Left lung (tissue), 14 donors: ENCODE measurements at places on chromosomes 1 and 21. TPM values are rescaled to one million over a fixed set of nuclear protein-coding genes. Genes with fewer than 3 reads are reported as not detected.
A peak's percentile ranks its signal among the peaks of the same experiment; 100 is the strongest.

GRCh38 chr1:33045814-33046213 lies 9.1 kb upstream of the AK2 start:
- H3K27me3 ChIP-seq = no peaks in the 10 kb centered on the region
- no peaks in the 10 kb centered on the region for H3K36me3 ChIP-seq
- no peak for DNase-seq
- H3K27ac ChIP-seq = no peak overlapping the region

DNA sequence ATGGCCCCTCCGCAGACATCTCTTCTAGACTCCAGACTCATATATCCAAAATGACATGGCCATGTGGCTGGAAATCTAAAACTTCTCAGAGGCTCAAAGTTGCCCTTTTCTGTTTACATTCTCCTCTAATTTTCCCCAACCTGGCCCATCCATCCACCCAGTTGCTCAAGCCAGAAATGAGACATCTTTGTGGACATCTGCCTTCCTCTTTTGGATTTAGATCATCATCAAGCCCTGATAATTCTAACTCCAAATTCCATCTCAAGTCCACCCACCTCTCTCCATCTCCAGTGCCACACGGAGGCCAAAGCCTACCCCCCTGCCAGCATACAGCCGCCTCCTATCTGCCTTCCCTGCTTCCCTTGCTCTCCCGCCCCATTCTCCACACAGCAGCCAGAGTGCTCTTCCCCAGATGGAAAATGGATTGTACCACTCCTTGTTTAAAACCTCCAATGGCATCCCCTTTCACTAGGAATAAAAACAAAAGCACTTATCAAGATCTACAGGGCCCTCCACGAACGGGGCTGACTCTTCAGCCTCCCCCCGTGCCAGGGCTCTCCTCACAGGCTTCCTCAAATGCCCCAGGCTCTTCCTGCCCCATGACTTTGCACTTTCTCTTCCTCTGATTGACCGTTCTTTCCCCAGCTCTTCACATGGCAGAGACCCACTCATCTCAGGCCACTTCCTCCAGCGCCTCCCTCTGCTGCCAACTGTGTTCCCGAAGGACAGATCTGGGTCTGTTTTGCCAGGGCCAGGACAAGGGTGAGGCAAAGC lies 40.1 kb downstream of the SYT6 start:
- H3K4me3 ChIP-seq = no peak overlapping the region
- H3K4me1 ChIP-seq = no peaks in the 10 kb centered on the region
- no peak for DNase-seq
- H3K36me3 ChIP-seq = no peaks in the 10 kb centered on the region
- no peak overlapping the region for H3K27ac ChIP-seq
- no peaks in the 10 kb centered on the region for H3K27me3 ChIP-seq

- no peak for DNase-seq
- H3K27ac ChIP-seq = no peak within 1 kb of the TSS
- H3K36me3 ChIP-seq = no peaks in the 10 kb centered on the region
- H3K27me3 ChIP-seq = no peaks in the 10 kb centered on the region
- no peaks in the 10 kb centered on the region for H3K4me1 ChIP-seq
Observed at GRCh38 chr1:152786077-152786476, at the start of gene LCE1E. Gene LCE1E, plus strand, starts transcription at chr1:152786257. Its CDS starts 1,043 bp downstream, at chr1:152787300.

DNA sequence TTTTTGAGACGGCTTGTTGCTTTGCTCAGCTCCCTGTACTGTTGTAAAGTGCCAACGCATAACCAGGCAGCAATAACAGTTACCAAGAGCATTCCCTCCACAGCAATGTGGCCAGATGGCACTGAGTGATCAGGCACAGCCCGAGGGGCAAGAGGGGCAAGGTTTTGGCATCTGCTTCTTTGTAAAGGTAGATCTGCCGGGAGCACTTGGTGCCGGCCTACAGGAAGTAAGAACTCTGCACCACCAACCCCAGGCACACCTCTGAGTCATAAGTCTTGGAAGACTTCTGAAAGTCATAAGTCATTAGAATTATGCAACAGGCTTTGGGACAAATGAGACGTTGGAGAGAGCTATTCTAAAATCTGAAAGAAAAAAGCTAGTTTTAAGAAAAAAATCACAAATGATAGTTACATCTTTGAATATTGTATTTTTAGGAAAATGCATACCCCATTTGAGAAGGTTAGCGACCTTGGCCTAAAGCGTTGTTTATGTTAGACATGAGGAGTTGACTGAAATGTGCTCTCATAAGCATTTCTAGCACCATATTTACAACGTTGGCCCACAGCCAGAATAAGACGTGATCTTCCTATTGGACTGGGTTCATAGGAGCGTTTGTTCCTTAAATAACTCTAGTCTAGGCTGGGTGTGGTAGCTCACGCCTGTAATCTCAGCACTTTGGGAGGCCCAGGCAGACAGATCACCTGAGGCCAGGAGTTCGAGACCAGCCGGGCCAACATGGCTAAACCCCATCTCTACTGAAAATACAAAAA lies 37.7 kb upstream of the MAP10 start:
- H3K36me3 ChIP-seq = no peaks in the 10 kb centered on the region
- peaks cover 20% of the 10 kb centered on the region for H3K4me1 ChIP-seq
- H3K27me3 ChIP-seq = no peaks in the 10 kb centered on the region
- no peak overlapping the region for H3K4me3 ChIP-seq
- peak; percentile 50 for DNase-seq
- H3K27ac ChIP-seq = peak overlapping the region; percentile 66

DNA sequence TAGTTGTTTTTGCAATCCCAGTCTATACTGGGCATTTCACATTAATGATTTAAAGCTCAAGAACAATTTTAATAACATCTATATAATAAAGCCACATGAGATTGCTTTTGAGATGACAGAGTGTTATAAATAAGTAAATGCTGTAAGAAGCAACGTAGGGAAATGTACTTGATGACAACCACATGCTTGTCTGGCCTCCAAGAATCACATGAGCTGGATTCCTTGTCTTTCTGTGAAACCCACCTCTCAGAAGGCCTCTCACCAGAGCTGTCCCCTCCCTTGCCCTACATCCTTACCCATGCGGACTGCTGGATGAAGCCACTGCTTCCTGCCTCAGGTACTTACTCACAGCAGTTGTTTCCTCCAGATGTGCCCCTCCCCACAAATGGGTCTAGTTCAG lies 145.1 kb upstream of the CTTNBP2NL start:
- DNase-seq = no peak
- no peaks in the 10 kb centered on the region for H3K36me3 ChIP-seq
- no peak overlapping the region for H3K4me3 ChIP-seq
- no peaks in the 10 kb centered on the region for H3K4me1 ChIP-seq

DNA sequence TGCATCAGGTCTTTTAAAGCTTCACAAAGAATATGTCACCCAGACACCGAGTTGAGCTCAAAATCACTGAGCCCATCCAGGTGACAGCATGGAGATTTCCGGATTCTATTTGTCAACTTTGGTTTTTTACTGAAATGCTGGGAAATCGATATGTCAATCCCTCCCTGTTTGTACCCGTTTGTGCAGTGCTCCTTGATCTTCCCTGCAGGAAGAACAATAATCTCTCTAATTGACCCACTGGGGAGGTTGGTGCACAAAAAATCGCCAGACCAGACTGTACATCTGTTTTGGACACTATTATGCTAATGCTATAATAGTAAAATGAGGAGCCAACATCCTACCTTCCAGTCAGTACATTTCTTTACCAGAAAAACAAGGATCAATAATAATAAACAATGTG lies 1.8 kb downstream of the BARHL2 start:
- H3K27ac ChIP-seq = no peak overlapping the region
- no peaks in the 10 kb centered on the region for H3K36me3 ChIP-seq
- peaks cover 97% of the 10 kb centered on the region for H3K27me3 ChIP-seq
- DNase-seq = no peak
- H3K4me3 ChIP-seq = no peak overlapping the region

RAB42 gene
- 6.1 TPM for total RNA-seq

GUCA2B gene
- not detected for total RNA-seq
